ENCODE measurements at places on chromosomes 6 and 20.

DNA sequence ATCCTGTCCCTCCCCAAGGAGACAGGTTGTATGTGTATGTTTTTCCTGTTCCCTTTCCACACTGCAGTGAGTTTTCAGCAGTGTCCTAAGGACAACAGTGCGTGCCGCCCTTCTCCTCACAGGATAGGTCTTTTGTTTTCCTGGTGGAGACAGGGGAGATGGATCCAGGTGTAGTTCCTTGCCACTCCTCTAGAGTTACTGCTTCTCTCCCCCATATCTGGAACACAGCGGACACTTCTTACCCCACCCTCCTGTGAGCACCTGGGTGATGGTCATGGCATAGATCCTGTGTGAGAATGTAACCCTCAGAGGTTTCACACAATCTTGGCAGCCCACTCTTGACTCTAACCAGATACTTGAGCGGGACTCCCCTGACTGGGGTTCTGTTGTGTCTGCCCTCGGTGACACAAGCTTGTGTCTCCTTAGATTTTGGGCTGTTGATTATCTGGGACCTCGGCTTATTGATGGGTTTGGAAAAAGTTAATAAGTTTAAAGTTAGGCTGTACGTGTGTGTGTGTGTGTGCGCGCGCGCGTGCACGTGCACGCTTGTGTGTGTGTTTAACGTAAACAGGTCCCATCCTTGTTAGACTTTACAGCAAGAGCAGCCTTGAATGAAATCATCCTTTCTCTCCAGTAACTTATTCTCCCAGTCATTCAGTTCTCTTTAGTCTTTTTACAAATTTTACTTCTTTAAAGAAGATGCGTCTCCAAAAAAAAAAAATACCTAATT is 131.3 kb upstream of the EDN1 start:
- DNase-seq, result no peak

- DNase-seq, result no peak
Observed at GRCh38 chr6:163892824-163893561, 478.5 kb downstream of the QKI start.

- DNase-seq, result no peak
Observed at GRCh38 chr6:56686429-56686828, 43.7 kb upstream of the DST start.

DNA sequence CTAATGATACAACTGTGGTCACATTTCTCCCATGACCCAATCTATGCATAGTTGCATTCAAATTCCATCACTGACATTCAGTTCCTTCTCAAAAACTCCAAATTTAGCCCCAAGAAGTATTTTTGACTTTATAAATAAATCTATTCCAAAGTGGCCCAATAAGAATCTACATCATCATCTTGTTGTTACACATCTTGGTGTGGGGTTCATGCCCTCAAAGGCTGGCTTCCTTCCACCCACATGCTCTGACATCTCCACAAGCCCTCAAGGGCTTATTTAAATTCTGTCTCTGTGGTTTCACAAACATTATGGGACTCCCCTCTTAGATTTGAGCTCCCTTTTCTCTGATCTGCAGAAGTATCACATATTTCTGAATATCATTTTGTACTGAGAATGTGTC is 585.3 kb upstream of the BTBD3 start:
- DNase-seq, result no peak

- DNase-seq, result no peak
Observed at GRCh38 chr6:13865141-13865540, 50.8 kb upstream of the MCUR1 start.
